ENCODE measurements at places on chromosomes 3 and 15.
A peak's percentile ranks its signal among the peaks of the same experiment; 100 is the strongest.

DNA sequence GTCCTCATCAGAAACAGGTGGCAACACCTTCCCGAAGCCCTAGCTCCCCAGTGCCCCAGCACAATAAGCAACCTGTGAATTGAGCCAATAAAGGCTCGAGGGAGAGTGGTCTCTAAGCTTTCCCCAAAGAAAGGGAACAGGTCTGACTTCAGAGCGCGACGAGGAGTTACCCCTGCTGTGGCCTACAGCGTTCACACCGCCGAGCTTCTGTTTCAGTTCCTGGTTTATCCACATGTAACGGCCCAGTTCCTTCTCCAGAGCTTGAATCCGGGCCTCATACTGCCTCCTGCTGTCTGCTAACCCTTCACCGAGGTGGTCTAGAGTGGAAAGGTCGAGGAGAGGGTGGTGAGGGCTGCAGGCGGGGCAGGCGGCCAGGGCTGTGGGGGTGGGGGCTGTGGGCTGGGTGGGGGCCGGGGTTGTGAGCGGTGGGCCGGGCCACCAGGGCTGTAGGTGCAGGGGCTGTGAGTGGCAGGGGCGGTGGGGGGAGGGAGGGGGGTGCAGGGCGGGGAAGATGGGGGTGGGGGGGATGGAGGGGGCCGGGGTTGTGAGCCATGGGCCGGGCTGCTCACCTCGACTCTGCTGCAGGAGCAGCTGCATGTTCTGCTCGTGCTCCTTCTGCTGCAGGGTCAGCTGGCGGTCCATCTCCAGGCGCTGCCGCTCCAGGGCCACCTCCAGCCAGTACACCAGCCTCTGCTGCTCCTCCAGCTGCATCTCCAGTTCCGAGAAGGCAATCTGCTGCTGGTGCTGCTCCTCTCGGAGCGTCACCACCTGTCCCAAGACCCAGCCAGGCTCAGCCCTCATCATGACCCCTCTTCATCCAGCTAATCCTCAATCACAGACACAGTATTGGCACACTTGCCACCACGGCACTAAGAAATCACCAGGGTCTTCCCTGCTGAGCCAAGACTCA, 26.2 kb downstream of the KIF7 start:
- DNase-seq: no peak

GRCh38 chr3:181735911-181736310, 24.2 kb downstream of the SOX2 start:
- no peak for DNase-seq

DNA sequence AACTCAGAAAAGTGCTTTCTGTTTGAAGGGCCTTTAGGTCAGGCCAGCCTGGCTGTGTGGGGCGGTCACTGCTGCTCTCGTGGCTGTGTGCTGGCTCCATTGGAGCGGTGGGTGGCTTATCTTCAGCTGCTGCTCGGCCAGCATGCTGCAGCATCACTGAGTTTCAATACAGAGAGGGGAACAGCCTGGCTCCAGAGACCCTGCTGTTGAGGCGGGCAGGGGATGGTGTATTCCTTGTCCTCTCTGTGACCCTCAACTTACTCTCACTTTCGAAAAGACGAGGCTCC, 248.5 kb upstream of the ONECUT1 start:
- no peak for DNase-seq

- DNase-seq: no peak
Observed at GRCh38 chr3:114218006-114218405, 19.4 kb downstream of the ZNF80 start.

GRCh38 chr3:114794894-114795630, 352.0 kb downstream of the ZBTB20 start:
- DNase-seq: no peak

DNA sequence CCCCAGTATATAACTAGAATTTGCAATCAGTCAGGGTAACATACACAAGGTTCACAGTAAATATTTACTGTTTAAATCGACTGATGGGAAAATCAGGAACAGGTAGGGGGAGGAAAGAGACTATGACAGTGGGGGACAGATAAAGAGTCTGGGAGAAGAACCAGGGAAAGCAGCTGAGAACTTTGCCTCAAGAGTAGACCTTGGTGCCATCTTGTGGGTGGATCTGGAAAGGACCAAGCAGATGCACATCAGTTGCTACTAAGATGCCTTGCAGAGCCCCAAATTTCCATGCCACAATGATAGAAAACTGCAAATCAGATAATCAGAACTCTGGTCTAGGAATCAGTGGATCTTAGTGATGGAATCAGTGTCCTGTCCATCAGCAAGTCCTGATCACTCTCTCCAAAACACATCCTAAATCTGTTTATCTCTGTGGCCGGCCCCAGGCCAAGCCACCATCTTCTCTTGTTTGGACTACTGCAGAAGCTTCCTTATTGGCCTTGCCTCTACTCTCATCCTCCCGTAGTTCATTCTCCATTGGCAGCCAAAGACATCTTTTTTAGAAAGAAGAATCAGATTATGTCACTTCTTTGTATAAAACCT, 62.7 kb downstream of the PDE8A start:
- DNase-seq: peak; percentile 71

- no peak for DNase-seq
Observed at GRCh38 chr3:2036076-2036475, 62.6 kb upstream of the CNTN4 start.

DNA sequence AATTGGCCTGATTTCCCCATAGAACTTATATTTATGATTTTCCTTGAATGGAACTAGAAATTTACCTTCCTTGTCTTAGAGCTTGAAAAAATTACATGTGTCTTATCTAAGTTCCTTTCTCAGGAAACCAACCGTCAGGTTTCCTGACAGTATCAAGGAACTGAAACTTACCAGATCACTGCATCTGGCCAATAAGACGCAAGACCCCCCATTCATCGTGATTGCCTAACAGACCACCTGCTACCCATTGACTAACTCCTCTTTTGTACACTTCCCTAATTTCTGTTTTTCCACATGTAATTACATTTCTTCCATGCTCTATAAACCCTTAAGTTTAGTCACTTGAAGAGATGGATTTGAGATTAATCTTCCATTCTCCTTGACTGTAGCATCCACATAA, 517.2 kb upstream of the CBLB start:
- DNase-seq: no peak

DNA sequence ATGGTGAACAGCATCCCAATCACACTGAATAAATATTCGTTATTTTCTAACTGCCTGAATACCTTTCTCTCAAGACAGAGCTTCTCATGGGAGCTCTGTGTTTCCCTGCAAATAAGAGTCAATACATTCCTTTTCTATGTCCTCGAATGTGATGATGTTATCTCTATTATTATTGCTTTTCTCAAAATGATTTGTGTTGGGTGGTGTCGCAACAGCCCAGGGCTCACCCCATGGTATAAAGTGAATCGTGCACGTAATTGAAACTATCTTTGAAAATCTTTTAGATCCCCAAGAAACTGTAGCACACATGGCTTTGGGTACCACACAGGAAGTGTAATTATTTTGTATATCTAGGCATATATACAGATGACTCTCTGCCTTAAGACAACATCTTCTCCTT, 190.6 kb upstream of the LRTM1 start:
- no peak for DNase-seq

DNA sequence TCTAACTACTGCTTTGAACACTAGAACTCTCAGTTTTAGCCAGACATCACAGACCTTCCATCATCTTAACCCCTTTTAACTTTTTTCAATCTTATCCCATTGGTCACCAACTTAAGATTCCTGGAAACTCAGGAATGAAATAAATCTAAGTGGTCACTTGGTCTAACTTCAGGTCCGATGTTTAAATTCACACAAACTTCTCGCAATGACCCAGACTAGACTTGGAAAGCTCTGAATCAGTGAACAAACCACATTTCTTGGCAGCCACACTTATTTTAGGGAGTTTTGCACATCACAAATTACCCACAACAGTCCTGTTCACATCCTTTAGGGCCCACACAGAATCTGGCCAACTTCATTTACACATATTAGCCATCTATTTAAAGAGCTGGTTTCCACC, 118.9 kb downstream of the MAGI1 start:
- DNase-seq: no peak

- DNase-seq: no peak
Observed at GRCh38 chr3:25420147-25420546, 7.9 kb upstream of the RARB start.

- DNase-seq: no peak
Observed at GRCh38 chr15:65743637-65744252, 48.3 kb downstream of the DENND4A start.

- DNase-seq: no peak
Observed at GRCh38 chr15:57282686-57283085, 93.6 kb upstream of the CGNL1 start.

DNA sequence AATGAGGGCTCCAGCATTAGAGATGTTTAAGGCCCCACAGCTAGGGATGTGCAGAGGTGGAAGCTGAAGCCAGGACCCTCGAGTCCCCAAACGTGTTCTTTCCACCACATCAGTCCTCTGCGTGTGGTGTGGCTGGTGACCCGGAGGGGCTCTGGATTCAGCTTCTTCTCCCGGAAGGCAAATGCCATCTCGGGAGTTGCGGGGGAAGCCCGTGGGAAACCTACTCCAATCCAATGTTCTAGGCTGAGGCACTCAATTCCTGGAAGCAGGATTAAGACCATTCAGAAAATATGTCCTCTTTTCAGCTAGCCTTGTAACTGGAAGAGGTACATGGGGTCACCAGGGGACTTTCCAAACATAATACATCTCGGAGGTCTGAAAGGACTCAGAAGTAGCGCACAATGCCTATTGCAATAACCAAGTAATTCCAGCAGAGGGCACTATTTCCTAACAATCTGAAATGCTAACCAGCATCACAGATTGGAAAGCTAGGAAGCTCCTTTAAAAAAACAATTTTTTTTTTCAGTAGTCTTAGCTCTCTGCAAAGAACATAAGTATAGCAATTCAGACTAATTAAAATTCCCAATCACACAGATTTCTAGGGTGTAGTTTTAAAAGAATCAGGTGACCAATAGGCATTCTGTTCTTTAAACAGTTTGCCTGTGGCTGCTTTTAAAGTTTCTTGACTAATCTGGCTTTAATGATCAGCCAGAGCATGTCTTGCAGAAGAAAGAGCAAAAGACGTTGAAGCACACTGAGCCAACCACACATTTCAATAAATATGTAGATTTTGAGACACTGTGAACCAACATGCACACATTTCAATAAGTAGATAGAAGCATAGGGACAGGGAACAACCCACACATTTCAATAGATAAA, 36.1 kb downstream of the BNC1 start:
- peak; percentile 10 for DNase-seq

DNA sequence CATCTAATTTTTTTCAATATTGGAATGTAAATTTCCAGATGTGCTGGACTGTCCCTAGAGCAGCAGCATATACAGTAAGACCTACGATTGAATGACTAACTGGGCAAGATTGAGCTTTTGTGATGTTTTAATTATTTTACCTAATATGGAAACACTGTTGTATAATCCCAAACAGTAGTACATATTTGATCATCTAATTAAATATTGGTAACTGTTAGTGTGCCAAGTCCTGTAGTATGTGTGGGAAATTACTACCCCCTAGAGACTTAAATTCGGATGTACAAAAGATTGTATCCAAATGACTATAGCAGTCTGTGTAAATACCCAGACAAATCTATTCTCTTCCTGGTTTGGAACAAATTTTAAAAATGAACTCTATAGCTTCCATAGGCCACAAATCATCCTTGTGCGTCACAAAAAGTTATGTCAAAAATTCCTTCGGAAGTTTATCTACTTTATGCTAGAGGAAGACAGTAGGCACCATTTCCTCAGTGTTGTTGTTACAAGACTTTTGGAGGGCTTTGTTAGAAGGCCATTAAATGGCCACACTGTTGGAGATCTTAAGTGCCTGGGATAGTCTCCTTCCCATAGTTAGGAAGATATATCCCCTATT, 41.6 kb downstream of the NKIRAS1 start:
- DNase-seq: no peak

GRCh38 chr3:38334142-38335055, 12.2 kb upstream of the XYLB start:
- no peak for DNase-seq

- DNase-seq: no peak
Observed at GRCh38 chr3:60912876-60913275, 338.4 kb downstream of the FHIT start.

DNA sequence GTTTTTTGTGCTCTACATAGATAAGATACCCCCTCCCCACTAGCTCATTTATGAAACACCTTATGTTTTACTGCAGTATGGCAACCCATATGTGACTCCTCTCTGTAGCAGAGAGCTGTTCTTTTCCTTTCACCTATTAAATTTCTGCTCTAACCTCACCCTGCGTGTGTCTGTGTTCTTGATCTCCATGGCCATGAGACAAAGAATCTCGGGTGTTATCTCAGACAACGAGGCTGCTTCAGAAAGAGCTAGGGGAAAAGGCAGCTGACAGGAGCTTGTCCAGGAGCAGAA, 18.0 kb downstream of the CCR8 start:
- no peak for DNase-seq

DNA sequence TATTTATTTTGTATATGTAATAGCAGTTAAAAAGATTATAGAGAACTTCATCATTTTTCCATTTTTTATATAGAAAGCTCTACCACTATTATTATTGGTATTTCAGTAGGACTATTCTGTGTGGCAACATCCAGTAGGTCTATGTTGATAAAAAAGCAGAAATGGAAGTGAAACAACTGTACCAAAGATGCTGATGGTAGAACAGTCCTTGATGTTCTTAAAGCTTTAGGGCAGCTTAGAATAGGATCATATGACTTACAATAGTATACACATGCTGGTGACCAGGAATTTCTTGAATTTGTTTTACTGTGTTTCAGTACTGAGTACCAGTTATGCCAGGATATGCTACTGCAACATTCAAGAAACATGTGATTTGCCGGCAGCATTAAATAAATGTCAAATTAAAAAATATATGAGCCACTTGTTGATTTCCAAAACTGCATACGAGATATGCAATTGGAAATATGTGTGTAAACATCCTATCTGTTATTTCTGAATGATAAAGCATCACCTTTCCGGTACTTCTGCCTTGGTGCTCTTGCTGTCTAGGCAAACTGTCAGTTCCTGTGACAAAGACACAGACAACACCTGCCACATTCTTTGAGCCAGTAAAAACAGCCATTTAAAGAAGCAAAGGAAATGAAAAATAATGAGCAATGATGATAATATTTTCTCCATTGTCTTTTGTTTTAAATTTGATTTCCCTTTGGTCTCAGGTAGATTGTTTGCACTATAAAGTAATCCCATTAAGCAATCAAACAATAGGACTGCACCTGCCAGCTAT, 649.2 kb downstream of the ZPLD1 start:
- DNase-seq: no peak

GRCh38 chr3:65173841-65174240, 486.0 kb upstream of the ADAMTS9 start:
- DNase-seq: no peak

DNA sequence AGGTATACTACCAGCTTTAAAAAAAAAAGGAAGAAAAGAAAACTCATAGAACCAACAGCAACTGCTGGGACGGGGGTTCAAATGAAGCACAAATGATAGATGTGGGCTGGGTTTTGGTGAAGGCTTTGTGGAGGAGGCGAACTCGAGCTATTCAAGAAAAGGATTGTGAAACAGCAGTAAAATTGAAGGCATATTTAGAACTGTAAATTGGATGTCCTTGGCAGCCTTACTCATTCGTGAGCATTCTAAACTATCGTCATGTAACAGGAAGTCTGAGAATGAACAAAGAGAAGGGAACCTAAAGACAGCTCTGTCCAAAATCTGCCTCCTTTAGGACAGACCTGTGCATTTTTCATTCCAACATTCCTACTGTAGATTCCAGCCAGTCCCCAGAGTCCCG, 97.8 kb downstream of the LARS2 start:
- no peak for DNase-seq

GRCh38 chr3:176714034-176714433, 483.2 kb downstream of the TBL1XR1 start:
- DNase-seq: no peak
